ENCODE measurements at places on chromosomes 1 and 21.

GRCh38 chr21:41429925-41430491 lies 4.0 kb downstream of the MX1 start:
- DNase-seq = no peak

DNA sequence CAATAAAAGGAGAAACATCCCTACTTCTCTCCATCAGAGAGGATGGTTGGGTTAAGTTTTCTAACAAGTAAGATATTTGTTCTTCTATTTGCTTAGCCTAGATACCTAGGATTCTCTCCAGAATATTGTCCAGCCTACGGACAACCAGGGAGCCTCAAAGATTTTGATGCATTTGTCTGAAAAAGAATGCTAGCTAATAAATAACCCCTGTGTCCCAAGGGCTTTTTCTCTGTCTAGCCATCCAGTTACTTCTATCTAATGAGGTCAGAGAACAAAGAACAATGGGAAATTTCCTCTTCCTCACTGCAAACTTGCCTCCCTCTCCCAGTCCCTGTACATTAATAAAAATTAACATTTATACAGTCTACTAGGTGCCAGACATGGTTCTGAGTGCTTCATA lies 810 bp downstream of the RGS5 start:
- DNase-seq = no peak

DNA sequence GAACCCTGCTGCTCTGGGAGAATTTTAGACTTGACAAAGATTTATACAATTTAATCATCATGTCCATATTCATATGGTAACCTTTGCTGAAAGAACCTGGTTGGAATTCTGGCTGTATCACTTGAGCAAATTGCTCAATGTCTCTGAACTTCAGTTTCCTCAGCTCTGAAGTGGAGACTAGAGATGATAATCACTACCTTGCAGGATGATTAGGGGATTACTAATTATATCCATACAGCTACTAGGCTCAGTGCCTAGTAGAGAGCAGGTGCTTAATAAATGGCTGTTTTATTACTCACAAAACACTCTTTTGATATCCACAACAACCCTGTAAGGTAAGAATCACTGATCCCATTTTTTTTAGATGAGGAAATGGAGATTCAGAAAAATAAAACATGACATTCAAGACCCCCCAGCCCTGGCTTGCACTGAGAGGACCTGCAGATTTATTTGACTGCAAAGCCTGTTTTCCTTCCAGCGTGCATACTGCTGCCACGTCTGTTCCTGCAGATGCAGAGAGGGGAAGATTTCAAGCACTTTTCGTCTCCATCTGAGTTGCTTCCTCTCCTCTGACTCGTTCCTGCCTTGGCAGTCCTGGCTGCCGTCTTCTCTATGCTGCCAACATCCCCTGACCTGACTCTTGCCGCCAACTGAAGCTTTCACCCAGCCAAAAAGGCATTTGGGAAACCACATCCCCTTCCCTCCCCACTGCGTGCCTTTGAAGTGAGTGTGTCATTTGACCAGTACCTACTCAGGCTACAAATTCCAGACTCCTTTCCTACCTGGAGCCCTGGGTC lies 203.0 kb downstream of the PLPP3 start:
- no peak for DNase-seq

GRCh38 chr1:174159252-174160108 lies at the start of gene RABGAP1L:
Gene RABGAP1L (plus strand): TSS chr1:174159520.
- peak; percentile 79 for DNase-seq

GRCh38 chr1:29991815-29992214 lies 731.6 kb downstream of the MATN1 start:
- DNase-seq = no peak

- DNase-seq = no peak
Measured at GRCh38 chr1:150765296-150765976, at the start of gene CTSS. Gene CTSS (minus strand): TSS chr1:150765778. CDS start chr1:150764763, 1,015 bp downstream.

- DNase-seq = no peak
Measured at GRCh38 chr1:11156963-11157362, 32.2 kb upstream of the ANGPTL7 start.

- DNase-seq = no peak
Measured at GRCh38 chr1:172895050-172895460, 155.7 kb downstream of the TNFSF18 start.

DNA sequence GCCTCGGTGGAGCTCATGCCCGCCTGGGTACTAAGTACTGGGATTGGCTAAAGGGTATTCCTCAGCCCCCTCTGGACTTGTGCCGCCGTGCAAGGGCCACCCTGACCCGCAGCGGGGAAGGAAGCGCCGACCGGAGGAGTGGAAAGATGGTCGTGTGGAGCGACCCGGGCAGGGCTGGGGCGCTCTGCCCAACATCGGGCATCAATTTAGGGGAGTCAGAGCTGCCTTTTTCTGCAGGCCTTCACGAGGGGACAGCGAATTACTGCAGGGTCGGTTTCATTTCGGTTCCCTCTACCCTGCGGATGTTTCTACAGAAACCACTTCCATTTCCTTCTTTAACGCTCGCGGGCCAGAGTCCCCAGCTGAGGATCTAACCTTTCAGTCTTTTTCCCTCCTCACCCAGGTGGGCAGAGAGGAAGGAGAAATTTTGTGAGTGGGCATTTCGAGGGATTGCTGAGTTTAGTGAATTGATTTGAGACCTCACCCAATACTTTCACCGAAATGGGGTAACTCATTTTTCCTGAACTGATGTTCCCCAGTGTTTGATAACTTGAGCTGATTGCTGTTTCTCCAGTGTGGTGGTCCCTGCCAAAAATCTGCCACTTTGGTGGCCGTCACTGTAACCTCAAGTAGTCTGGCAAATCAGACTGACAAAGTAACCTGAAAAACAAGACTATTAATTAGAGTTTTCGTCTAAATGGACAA lies 1.1 kb downstream of the TOR1AIP1 start:
- no peak for DNase-seq

- no peak for DNase-seq
Measured at GRCh38 chr1:240813720-240814119, 201.8 kb upstream of the GREM2 start.

DNA sequence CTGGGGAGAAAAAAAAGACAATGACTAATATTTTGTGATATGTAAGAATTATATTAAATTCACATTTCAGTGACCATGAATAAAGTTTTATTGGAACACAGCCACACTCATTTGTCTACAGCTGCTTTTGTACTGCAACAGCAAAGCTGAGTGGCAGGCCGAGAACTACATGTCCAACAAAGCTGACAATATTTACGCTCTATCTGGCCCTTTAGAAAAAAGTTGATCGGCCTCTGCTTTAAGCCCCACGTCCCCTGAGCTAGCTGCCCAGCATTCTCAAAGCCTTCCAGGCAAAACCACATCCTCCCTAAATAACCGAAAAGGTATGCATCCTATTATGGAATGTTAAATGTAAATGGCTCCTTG lies 8.6 kb downstream of the SLC2A1 start:
- DNase-seq = no peak
